Stimulated activated CD8-positive, alpha-beta memory T cell treated with anti-CD3 and anti-CD28 coated beads, Interleukin-4, amount 100 ng/mL, for 4 hours (primary cell): ENCODE measurements at places on chromosomes 5 and 9.

- DNase-seq = no peak
Measured at GRCh38 chr5:139726248-139726647, 69.4 kb upstream of the PSD2 start.

DNA sequence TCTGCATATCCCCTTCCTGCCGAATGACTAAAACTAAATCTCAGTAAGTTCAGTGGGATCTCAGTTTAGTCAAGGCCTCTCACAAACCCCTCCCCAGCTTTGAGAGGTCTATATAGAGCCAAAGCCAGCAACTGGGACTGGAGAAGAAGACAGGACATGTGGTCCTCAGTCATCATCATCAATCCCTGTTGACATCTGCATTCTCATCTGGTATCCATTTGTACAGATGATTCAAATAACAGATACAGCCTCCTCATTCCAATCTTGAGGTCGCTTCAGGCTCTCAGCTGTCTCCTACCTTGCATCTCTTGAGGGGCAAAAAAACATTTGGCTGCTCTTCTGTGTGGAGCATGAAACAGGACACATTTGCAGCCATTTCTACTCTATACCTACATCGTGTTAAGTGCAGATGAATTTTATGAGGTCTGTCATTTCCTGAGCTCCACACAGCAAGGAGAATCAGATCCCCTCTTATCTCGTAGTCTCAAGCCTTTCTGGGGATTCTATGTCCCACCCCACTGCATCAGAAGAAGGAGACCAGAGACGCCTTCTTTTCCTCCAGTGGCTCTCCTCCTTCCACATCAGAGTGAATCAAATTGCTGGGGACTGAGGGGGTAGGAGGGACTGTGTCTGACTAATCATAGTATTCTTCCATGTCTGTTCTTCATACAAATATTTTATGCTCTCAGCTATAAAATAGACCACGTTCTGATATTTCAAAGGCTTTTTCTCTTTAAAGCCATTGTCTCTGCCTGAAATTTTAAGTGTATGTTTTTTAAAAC, 4.7 kb upstream of the RECK start:
- DNase-seq = no peak

GRCh38 chr9:125966959-125967711, 220.0 kb downstream of the PBX3 start:
- DNase-seq = no peak

DNA sequence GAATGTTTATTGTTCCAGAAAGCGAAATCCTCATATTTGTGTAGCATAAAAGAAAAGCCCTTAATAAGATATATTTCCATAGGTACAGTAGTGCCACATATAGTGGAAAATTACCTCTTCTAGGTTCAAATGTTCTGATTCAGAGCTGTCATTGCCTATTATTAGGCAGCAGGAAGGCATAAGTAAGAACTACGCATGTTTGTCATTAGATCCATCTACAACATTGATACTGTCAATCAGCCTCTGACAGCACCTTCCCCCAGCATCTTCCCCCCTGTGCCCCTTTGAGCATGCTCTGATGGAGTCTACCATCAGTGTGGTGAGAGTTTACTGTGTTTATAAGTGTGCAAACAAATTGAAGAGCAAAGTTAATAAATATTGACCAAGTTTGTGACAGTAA, 816.1 kb downstream of the TLE4 start:
- DNase-seq = no peak

DNA sequence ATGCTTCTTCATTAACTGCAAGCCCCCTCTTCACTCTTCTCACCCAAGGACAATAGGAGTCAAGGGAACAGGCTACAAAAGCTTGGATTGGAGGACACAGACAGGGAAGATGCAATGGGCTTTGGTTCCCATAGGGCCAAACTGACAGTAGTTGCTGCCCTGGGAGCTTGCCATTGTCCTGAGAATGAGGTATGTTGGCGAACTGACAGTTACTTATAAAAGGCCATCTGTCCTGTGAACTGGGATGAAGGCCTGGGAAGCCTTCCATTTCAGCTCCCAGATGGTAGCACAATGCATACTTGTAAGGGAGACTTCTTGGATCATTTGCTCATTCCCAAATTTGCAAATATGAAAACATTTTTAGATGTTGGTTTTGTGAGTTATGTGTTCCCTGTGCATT, 88.9 kb downstream of the SNCAIP start:
- no peak for DNase-seq

- no peak for DNase-seq
Measured at GRCh38 chr5:164475339-164475977, 970.0 kb downstream of the MAT2B start.

GRCh38 chr5:94906750-94907149, 288.3 kb downstream of the SLF1 start:
- DNase-seq = no peak

DNA sequence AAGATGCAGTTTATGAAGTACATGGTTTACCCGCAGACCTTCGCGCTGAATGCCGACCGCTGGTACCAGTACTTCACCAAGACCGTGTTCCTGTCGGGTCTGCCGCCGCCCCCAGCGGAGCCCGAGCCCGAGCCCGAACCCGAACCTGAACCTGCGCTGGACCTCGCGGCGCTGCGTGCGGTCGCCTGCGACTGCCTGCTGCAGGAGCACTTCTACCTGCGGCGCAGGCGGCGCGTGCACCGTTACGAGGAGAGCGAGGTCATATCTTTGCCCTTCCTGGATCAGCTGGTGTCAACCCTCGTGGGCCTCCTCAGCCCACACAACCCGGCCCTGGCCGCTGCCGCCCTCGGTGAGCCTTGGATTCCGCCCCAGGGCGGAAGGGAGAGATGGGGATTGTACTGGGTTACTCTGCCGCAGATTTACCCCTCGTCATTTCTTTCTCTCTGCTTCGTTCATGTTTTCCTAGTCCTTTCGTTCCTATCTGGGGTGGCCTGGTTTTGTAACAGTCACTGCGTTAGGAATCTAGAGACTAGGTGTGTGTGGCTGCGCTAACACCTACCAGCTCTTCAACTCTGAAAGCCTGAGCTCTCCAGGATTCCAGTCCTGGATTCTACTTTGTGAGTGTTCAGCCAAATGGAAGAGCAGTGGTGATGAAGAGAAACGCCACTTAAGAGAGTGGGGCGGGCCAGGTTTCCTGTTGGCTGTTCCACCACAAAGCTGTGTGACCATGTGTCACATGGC, 638 bp downstream of the MRPS30 start:
- peak; percentile 8 for DNase-seq

DNA sequence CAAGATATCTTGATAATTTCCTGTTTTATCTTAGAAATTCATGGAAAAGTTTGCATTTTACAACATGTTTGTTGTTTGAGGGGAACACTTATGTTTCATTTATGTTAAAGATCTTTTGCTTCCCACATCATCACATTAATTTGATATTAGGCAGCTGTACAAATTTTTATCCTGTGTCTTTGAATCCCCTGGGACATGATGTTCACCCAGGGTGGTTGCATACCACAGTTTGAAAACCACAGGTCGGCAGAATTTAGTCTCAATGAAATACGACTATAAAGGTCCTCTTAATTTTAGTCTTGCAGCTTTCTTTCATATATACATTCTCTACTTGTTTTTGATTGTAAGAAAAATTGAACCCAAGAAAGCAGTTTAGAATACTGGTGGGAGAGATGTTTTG, 3.7 kb downstream of the NAA35 start:
- DNase-seq = no peak

GRCh38 chr5:60503771-60504170, 196.2 kb downstream of the DEPDC1B start:
- DNase-seq = no peak

- no peak for DNase-seq
Measured at GRCh38 chr9:135342206-135343130, 137.1 kb upstream of the PPP1R26 start.

DNA sequence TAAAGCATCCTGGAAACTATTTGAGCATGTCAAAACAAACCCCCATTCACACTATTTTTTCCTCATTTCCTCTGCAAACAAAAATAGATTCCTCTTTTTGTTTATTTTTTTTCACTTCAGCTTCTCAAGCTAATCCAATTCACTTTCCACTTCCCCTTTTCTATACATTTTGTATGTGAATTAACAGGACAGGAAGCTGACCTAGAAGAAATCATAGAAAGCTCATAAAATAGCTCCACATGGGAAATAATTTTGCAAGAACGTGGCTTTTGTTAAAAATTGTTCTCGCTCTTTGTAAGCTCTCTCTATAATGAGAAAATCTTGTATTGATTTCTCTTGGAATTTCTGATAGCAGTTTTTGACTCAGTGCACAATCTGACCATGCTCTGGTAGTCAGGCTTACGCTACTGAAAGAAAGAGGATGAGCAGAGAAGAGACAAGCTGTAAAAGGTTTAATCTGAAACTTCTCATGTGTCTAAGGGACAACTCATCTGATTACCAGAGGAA, 215.8 kb downstream of the ADAMTS12 start:
- DNase-seq = no peak

DNA sequence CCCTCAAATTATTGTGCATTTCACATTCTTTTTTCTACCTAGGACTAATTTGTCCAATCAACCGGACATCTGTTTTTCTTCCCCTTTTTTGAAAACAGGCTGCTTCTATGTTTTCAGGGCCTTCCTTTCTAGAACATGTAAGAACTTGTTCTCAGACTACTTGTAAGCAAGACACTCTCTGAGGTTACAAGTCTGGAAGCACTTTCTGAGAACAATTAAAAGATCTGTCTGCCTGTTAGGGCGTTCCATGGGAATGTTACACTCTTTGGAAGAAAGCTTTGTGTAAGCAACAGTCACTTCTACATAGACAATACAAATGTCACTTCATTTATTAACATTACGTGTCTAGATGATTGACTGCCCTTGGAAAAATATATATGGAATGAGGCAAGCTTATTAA, 50.9 kb upstream of the HSPB3 start:
- DNase-seq = no peak

DNA sequence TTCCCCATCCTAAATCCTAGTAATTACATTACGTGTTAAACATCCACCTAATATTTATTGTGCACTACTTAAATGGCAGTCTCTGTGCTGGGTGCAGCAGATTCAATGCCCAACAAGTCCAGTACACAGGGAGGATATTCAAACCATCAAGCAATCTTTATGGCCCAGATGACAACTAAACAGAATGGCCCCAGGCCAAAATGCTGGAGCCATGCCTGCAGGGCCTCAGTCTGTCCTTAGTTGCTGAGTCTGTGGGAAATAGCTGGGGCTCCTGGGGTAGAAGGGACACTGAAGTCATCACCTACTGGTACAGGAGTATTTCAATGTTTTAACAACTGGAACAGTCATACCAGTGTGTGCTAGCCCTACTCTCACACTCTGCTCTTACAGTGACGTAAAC, 153.5 kb downstream of the ZNF608 start:
- DNase-seq = no peak

DNA sequence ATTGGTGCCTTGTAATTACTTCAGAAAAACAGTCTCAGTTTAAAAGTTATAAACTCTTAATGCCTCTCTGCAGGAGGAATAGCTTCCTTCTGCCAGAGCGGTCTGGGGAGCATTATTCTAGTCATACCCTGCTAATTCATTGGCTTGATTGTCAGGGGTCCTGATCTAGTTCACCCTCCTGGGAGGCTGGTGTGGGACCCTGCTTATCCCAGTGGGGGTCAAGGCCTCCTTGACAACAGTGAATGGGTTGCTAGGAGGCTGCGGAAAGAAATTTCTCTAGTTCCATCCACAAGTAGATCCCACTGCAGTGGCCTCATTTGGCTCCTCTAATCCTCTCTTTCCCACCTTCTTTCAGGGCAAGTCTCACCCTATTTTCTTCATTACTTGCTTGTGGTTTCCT, 105.7 kb downstream of the TMC1 start:
- DNase-seq = no peak

- no peak for DNase-seq
Measured at GRCh38 chr5:140324041-140324600, 21.2 kb upstream of the PFDN1 start.

DNA sequence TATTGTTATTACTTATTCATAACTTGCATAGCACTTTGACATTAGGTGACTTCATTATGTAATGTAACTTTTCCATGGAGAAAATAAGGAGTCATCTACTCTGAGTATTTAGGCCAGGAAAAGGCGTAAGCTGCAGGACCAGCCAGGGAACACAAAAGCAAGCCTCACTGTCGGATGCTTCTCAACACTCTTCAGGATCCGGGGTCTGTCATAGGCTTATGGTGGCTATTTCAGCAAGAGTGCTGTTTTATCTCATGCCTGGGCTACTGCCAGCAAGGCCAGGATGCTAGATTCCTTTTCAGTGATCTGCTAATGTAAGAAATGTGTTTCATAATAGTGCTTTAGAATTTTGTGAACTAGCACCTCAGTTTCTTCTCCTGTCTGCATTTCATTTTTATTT, 162.4 kb downstream of the CHSY3 start:
- DNase-seq = no peak

- DNase-seq = no peak
Measured at GRCh38 chr5:57889558-57889957, 406.9 kb upstream of the ACTBL2 start.

- DNase-seq = no peak
Measured at GRCh38 chr5:180156141-180156540, 52.9 kb downstream of the RASGEF1C start.

- DNase-seq = no peak
Measured at GRCh38 chr9:17752021-17752420, 173.2 kb downstream of the SH3GL2 start.

- no peak for DNase-seq
Measured at GRCh38 chr9:89489548-89490530, 8.1 kb downstream of the SEMA4D start.
